ENCODE measurements at places on chromosomes 5 and 9.

- peak; percentile 46 for DNase-seq
Observed at GRCh38 chr9:112858625-112859147, 32.0 kb downstream of the SLC46A2 start.

DNA sequence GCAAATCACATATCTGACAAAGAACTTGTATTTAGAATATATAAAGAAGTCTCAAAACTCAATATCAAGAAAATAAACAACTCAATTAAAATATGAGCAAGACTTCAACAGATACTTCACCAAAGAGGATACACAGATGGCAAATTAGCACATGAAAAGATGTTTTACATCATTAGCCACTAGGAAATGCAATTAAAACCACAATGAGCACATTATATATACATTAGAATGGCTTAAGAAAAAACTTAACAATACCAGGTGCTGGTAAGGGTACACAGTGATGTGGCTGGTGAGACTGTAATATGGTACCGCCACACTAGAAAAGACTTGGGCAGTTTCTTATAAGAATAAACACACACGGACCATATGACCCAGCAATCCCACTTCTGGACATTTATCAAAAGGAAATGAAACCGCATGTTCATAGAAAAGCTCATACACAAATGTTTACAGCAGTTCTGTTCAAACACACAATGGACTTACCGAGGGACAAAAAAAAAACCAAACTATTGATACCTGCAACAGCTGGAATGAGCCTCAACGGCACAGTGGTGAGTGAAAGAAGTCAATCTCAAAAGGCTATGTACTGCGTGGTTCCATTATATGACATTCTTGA, 27.6 kb downstream of the SEMA4D start:
- no peak for DNase-seq

DNA sequence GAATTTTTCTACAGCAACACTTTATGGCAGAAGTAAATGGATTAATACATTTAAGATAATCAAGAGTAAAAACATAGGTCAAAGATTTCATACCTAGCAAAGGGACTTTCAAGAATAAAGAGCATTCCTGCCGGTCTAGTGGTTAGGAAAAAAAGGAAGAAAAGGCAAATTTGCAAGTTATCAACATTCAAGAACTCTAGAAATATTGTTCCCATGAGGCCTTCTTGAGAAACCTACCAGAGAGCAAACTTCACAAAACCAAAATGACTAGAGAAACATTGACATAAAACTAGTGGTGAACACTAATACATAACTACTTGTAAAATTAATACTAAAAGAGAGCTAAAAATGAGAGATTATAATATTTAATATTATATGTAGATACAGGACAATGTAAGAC, 320.2 kb upstream of the RGMB start:
- DNase-seq: no peak

- peak; percentile 24 for DNase-seq
Observed at GRCh38 chr5:179870403-179870903, 11.8 kb upstream of the MRNIP start.

- no peak for DNase-seq
Observed at GRCh38 chr9:113176803-113177202, 26.0 kb downstream of the SLC31A2 start.

GRCh38 chr5:18370531-18370930, 736.3 kb downstream of the TAF11L14 start:
- DNase-seq: no peak

DNA sequence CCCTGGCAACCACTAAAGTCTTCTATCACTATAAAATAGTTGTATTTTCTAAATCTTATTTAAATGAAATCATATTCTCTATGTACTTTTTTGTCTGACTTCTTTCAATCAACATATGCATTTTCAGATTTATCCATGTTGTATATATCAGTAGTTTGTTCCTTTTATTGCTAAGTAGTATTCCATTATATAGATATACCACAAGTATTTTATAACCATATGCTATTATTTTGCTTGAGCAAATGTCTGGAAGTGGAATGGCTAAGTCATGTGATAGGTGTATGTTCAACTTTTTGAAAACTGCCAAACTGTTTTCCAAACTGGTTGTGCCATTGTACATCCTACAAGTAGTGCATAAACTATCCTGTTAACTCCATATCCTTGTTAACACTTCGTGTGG, 131.1 kb downstream of the CWC27 start:
- no peak for DNase-seq

DNA sequence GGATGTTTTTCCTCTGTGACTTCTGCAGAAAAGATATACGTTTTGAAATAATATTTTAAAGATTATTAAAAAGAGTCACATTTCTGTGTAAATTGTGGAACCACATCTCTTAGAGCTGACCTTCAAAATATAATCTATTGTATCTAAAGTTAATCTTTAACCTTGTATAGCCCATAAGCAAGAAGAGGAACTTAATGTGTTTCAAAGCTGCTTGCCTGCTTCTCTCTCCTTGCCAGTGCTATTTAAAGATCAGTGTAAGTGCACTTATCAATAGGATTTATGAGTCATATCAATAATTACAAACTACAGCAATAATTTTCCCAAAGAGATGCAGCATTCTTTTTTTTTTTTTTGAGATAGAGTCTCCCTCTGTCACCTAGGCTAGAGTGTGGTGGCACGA, 29.4 kb upstream of the GDA start:
- DNase-seq: no peak

DNA sequence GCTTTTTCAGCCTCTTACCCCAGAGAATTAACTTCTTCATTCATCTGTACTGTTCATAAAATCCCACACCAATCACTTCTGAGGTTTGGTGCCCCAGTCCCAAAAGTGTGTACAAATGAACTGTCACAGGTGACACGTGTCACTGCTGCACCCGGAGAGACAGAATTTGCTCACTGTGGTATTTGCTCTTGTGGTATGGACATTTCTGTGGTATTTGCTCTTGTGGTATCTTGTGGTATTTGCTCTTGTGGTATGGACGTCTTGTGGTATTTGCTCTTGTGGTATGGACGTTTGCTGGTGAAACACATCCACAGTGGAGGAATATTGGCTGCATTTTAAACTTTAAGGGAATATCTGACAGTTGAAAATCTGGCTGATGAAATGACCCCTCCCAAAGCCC, 214.9 kb upstream of the DAP start:
- DNase-seq: no peak

DNA sequence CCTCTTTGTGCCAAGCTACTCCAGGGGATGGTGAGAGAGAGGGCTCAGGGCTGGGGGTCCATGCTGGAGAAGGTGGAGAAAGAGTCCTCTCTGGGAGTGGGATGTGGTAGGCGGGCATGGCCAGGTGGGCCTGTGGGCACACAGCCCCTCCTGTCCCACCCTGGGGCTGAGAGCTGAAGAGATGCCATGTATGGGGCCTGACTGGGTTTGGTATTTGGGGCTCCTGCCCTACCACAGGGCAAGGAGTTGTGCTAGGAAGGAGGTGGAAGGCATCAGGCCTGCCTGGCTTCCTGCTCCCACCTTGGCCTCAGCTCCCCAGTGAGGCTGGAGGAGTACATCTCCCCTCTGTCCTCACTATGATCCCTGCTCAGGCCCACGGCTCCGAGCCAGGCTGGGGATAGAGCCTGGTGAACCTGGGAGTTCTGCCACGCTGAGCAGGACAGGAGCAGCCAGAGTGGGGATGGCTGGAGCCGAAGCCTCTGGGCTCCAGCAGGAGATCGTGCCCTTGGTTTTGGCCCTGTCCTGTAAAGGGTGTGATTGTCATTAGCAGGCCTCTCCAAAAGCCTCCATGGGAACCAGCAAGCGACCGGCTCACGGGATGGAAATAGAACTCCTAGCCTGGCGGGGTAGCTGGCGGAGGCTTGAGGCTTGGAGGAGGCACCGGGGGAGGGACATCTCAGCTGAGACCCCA, 75.5 kb downstream of the CACNA1B start:
- no peak for DNase-seq

DNA sequence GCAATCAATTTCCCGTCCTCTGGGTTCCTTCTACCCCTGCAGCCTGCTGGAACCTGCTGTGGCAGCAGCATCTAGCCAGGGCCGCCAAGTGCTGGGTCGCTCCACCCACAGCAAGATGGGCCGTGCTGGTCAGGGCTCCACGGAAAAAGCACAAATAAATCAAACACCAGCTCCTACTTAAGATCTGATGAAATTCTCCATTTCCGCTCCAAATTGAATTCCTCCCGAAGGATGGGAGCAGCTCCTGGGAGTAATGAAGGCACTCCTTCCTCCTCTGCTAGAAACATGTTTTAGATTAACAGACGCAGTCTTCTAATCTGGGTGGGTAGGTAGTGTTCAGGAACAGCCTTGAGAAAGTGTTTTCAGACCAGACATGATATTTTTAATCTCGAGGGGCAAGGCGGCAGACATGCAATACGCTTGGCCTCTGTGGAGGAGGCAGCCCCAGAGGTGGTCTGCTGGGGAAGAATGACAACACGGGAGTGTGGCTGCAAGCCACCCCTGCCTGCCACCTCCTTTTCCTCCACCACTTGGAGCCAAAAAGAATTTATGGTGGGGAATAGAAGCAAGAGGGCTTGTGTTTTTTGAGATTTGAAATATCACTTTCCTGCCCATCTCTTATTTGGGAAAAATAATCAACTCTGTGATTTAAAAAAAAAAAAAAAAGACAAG, 194.1 kb downstream of the AOPEP start:
- peak; percentile 32 for DNase-seq

GRCh38 chr9:130869250-130869649, 27.4 kb downstream of the QRFP start:
- DNase-seq: no peak

DNA sequence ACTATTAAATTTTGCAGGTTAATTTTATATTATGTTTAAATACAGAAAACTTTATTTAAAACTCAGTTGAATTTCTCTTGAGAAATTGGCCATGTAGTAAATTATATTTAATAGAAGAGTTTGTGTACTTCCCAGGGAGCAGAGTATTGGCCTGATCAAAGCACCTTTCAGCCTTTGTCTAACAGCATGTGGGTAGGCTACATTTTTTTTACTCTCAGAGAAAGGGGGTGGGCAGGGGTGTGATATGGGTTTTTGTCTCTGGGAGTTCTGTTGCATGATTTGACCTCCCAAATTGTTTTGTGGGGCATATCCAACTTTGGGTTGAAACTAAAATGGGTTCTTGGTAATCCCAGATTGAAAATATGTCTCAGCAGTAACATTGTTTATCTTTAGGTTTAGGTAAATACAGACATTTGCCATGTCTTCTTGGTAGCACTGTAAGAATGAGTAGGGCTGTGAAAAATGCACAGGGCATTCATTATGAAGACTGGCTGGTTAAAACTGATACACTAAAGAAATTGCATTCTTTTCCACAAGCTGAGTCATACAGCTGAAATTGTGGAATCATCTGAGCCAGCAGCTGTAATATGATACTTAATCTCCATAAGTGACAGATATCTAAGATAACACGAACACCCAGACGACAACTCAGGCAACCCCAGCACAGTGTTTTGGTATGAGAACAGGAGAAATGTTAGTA, 75.4 kb upstream of the CDKN2B start:
- peak; percentile 96 for DNase-seq

DNA sequence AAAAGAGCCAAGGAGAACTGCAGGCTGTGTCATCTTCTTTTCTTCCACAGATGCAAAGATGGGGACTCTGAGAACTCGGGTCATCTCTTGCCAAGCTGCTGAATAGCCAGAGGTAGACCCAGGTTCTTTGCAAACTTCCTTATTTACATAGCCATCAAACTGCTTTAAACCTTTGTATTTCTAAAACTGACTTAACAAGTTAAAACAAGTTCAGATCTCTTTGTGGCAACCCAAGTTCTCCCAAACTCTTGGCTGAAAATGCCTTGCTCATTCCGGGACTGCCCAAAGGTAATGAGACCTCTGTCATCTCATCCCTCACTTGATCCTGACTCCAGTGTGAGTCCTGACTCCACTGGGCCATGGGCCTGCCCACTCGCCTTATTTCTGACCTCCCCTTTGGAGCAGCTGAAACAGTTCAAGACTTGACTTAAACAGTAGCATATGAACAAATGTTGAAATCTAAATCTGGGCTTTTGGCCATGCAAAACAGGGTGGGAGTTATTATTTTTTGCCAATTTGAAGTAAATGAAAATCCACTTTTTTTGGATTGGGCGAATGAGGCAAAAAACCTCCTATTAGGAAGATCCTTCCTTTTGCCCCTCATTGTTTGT, 50.6 kb downstream of the FBXL7 start:
- DNase-seq: peak; percentile 53

DNA sequence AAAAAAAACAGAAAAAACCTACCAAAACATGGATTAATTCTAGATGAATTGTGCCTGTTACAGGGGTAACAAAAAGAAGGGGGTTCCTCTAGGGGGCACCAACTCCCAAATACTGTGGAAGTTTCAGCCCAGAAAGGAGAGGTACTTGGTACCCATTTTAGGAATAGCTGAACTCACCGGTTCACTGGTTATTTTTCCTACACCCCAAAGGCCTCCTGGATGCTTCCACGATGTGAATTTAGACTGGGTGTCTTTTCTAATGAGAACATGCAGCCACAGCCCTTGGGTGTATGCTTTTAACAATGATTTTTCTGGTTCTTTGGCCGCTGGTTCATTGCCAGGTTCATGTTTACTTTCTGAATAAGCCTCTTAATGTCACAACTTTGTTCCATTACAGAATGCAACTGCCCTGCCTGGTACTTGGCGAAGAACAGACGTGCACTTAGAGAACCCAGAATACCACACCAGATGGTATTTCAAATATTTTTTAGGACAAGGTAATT, 46.7 kb downstream of the GARNL3 start:
- peak; percentile 77 for DNase-seq

DNA sequence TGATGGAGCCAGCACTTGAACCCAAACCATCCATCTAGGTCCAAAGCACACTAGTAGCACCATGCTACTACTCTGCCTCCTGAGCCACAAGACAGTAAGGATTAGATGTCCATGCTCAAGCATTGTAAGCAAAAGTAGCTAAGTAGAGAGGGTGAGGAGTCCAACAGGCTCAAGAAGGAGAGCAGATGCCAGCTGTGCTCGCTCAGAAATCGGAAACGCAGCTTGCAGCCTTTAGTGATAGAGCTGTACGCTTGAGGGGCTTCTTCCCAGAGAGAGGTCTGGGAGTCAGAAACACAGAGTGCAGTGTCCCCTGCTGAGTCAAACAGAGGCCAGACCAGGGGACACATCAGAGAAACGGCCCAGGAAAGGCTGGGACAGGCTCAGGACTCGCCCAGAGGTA, 32.7 kb upstream of the GABRP start:
- DNase-seq: no peak

Measured in epithelial cell of esophagus (primary cell).